GM12878 (cell line): ENCODE measurements at places on chromosomes 7 and 10. TPM values are rescaled to one million over a fixed set of nuclear protein-coding genes. Genes with fewer than 3 reads are reported as not detected.

- H3K4me1 ChIP-seq = no peaks in the 10 kb centered on the region
- no peak overlapping the region for H3K4me3 ChIP-seq
- DNase-seq = no peak
- H3K36me3 ChIP-seq = no peaks in the 10 kb centered on the region
- no peak overlapping the region for H3K27ac ChIP-seq
Observed at GRCh38 chr10:51867956-51868355, 168.6 kb upstream of the CSTF2T start.

FEZF1 gene
- not detected in 2 replicates for total RNA-seq

DNA sequence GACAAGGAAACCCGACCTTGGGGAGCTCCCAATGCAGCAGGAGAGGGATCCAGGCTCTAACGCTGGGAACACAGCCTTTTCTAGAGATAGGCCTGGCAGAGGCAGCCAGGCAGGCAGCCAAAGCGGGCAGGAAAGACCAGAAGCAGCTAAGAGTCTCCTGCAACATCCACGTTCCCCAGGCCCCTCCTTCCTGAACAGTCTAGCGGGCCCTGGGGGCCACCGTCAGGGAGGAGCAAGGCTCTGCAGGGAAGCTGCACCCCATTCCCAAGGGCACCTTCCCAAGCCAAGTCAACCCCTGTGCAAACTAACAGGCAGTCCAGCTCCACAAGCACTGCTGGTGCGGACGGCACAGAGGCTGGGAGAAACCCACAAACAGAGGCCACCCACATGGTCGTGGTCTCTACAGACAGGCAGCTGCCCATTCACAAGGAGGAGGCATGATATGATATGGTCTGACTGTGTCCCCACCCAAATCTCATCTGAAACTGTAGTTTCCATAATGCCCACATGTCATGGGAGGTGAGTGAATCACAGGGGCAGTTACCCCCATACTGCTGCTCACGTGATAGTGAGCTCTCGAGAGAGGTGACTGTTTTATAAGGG lies 115.7 kb downstream of the MAD1L1 start:
- peaks cover 5% of the 10 kb centered on the region for H3K4me1 ChIP-seq
- H3K4me3 ChIP-seq = no peak overlapping the region
- H3K27ac ChIP-seq = no peak overlapping the region
- H3K27me3 ChIP-seq = no peaks in the 10 kb centered on the region

- no peak overlapping the region for H3K4me3 ChIP-seq
- peaks cover 12% of the 10 kb centered on the region for H3K4me1 ChIP-seq
- H3K27me3 ChIP-seq = no peaks in the 10 kb centered on the region
- no peak for DNase-seq
- no peak overlapping the region for H3K27ac ChIP-seq
Observed at GRCh38 chr7:5671046-5671445, 110.4 kb downstream of the RNF216 start.

- no peaks in the 10 kb centered on the region for H3K4me1 ChIP-seq
- no peak for DNase-seq
- H3K4me3 ChIP-seq = no peak overlapping the region
Observed at GRCh38 chr7:148332191-148333186, 258.1 kb upstream of the C7orf33 start.
